ENCODE measurements at places on chromosomes 6 and 20. TPM values are rescaled to one million over a fixed set of nuclear protein-coding genes. Genes with fewer than 3 reads are reported as not detected.

CDH22 gene
- not detected for total RNA-seq

TFEB gene
- total RNA-seq, result 5.6 TPM

SAMD5 gene
- 0.59 TPM for total RNA-seq

FBXO5 gene
- 8.5 TPM for total RNA-seq

GSTA2 gene
- total RNA-seq, result not detected

FABP7 gene
- total RNA-seq, result not detected

HLA-DRB5 gene
- total RNA-seq, result not detected

EGFL8 gene
- 0.36 TPM for total RNA-seq

TMEM74B gene
- not detected for total RNA-seq

KCNQ5 gene
- 8.5 TPM for total RNA-seq

COL9A3 gene
- total RNA-seq, result not detected

BMP2 gene
- 1.8 TPM for total RNA-seq

SLC25A27 gene
- 9.4 TPM for total RNA-seq

IL17A gene
- not detected for total RNA-seq

CALHM6 gene
- total RNA-seq, result 0.88 TPM

CST5 gene
- total RNA-seq, result not detected

TMEM244 gene
- not detected for total RNA-seq

CST3 gene
- total RNA-seq, result 229 TPM

APCDD1L gene
- total RNA-seq, result 16.5 TPM

Measured in osteoblast (primary cell).